ENCODE measurements at places on chromosomes 7 and 10.

GRCh38 chr10:90968328-90969081 lies 47.6 kb upstream of the ANKRD1 start:
- DNase-seq: no peak

GRCh38 chr7:3065724-3066143 lies 22.1 kb upstream of the CARD11 start:
- DNase-seq: peak; percentile 85

GRCh38 chr7:98021588-98022351 lies 31.8 kb upstream of the OCM2 start:
- peak; percentile 86 for DNase-seq

DNA sequence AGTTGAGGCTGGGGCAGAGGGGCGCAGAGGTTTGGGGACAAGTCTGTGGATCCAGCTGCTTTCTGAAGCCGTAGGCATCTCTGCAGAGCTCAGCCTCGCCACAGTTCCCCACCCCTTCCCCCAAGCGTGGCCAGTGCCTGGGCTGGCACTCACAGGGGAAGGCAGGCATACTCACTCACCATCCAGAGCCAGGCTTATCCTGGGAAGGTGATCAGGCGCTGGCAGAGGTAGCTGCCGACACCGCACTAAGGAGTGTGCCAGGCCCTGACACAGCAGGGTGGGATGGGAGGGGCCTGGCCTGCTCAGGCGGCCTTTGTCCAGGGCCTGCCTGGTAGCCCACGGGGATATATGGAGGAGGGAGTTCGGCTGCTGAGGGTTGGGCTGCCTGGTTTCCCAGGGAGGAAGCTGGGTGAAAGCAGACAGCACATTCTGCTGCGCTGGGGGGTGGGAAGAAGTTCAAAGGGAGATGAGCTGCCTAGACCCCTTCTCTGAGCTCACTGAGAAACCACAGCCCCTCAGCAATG lies 15.9 kb downstream of the VSIR start:
- no peak for DNase-seq

DNA sequence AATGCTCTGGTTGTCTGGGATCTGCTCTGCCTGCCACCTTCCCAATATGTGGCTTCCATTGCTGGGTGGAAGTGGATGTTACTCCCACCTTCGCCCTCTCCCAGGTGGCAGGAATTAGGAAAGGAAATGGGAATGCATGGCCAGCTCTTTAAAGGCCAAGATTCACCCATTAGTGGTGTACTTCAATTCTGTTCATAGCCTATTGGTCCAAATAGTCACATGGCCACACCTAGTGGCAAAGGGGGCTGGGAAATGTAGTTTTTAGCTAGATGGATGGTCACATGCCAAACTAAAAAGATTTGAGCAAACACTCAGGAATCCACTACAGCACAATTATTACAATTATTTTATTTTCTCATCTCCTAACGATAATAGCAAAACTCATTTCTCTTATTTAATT lies 135.1 kb downstream of the NPY start:
- DNase-seq: peak; percentile 80

DNA sequence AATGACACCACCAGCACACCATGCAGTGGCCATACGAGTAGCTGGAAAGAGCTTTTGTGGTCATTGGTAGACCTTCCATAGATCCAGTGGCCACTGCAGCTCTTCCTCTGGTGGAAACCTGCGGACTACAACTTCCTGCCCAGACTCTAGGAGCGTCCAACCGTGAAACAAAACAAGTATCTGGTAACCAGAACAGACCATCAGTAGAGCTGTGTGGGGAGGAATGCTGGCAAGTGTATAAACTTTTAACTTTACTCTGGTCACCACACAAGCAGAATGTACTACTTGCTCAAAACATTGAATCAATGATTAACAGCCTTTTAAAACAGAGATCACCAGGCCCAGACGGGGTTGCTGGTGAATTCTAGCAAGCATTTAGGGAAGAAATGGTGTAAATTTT lies 154.7 kb upstream of the DGKB start:
- DNase-seq: no peak

DNA sequence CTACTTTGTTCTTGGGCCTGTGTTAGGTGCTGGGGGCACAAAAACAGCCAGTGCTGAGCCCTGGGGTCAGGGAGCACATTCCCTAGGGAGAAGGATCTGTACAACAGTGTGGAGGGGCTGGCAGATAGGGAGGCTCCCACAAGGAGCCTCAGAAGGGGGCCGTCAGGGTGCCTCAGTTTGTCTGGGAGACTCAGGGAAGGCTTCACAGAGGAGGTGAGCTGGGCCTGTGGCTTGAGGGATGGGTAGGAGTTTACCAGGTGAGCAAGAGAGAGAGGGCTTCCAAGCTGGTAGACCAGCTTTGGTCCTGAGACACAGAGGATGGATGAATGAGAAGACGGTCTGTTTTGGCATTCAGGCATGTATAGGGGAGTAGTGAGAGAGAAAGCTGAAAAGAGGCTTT lies 52.1 kb downstream of the CAMK1D start:
- DNase-seq: no peak

GRCh38 chr7:24024276-24025068 lies 259.5 kb upstream of the NPY start:
- peak; percentile 16 for DNase-seq

DNA sequence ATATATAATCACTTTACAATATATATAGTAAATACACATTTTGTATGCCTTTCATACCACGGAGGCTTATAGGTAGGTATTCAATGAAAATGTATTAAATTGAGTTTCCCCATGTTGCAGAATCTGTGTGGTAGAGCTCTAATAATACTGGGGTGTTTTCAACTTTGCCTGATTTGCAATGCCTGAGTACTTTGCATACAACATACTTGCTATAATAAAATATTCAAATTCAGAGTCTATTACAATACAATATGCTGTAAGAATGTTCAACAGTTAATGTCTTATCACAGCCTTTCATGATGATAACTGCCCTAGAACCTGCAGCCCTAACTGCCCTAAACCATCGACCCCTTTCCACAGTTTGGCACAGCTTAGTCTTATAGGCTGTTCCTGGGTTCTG lies 114.6 kb downstream of the DGKI start:
- DNase-seq: no peak

DNA sequence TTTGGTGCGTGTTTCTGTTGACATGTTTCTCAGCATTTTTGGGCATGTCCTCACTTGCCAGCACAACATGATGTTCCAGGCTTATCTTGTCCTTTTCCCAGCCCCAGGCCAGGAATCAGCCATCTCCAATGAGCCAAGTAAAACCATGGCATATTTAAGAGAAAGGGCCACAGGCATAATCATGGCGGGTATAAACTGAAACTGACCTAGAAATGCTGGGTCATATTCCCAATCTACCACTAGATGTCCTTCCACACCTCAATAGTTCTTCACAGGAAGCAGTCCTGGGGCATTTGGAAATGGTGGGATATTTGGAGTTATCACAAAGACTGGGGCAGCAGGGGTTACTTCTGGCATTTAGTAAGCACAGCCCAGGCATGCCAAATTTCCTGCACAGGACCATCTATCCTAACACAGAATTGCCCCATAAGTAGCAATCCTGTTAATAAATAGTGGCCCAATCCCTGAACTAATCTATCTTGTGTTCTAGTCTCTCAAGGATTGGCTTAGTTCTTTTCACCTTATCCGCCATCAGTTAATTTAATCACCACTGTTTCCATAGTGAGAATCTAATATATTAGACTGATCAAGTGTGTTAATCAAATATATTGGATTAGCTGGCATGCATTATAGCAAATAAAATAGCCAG lies 101.6 kb downstream of the NPSR1 start:
- peak; percentile 35 for DNase-seq

GRCh38 chr7:50274361-50274760 lies 30.2 kb upstream of the IKZF1 start:
- no peak for DNase-seq

GRCh38 chr7:5423976-5424748 lies 528 bp upstream of the TNRC18 start:
- peak; percentile 58 for DNase-seq

- DNase-seq: no peak
Observed at GRCh38 chr7:25849500-25850184, 302.4 kb upstream of the NFE2L3 start.

DNA sequence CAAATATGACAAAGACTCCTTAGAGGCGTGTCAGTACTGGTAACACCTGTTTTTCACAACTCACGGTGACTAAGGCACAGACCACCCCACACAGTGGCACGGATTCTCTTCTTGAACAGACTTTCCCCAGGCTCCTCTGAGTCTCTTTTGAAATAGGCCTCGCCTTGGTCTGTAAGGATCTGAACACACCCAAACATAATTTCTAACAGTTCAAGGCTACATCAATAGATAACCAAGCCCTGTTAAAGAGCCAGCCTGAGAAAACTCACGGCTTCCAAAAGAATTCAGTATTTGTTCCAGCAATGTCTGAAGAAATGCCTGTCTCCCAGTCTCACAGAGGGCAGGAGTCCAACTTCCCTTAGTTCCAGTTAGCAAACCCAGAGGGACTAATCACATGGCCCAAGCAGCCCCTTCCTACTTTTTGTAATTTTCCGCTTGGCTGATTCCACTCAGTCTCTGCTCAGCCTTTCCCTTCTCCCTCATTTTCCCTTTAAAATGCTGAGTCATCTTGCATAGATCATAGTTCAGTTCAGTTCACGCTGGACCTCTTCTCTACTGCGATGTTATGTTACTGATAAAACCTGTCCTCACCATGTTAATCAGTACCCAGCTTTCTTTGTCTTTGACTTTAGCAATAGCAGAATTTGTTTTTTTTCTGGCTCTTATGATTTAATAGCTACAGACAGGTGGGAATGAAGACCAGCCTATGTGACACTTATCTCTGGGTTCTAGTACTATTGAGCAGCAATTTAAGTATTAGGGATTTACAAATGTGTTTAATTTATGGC lies 22.6 kb upstream of the AKR1C3 start:
- DNase-seq: no peak

DNA sequence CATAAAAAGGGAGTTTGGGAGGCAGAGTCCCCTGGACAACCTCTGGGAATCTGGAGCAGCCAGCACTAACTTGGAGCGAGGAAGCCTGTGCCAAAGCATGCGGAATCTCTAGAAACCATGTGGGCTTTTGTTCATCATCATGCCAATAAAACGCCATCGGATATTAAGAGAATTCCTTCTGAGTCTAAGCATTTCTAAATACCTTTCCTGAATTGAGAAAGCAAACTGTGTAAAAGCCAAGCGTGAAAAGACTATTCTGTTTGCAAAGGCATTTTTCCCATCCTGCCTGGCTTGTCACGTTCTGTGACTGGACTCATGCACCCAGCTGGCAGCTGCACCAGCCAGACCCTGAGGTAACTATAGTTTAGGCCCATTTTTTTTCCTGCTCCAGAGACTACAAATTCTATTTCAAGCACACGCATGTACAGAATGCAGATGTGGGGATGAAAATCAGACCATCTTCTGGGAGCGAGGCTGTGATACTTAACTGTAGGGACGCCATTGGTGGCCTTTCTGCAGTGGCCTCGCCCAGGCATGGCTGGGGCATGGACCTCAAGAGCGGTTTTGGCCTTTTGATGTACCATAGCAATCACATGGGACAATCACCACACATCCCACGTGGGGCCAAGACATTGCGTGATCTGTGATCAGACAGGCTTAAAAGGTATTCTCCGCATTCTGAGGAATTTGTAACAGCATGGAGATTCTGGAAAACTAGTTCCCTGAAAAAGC lies 218.9 kb downstream of the KIAA1217 start:
- no peak for DNase-seq

DNA sequence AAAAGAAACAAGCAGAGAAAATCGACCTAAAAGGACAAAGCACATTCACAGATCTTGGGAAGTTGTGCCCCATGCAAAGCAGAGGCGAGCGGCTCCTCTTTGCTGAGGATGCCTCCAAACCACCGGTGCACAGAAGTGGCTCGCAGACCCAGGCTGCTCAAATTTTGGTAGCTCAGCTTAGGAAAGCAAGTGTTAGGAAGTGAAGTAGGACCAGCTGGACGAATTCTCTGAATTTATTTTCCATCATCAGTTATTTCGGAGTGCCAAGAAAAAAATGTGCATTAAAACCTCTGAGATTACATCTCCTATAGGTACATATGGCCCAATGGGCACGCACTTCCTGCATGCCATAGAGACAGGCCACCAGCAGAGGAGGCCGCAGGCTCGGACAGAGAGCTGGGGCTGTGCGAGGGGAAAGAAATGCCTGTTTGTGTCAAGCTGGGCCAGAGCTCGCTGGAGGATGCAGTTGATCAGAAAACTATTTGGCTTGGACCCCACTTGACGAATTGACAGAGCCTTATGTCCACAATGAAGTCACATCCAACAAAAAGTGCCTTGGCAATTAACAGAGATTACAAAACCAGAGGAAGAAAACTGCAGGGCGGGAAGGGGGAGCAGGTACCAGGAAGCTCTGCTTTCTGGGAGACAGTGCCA lies 122.3 kb upstream of the LYZL2 start:
- peak; percentile 59 for DNase-seq

- DNase-seq: no peak
Observed at GRCh38 chr10:70197235-70197945, 27.1 kb upstream of the SAR1A start.

DNA sequence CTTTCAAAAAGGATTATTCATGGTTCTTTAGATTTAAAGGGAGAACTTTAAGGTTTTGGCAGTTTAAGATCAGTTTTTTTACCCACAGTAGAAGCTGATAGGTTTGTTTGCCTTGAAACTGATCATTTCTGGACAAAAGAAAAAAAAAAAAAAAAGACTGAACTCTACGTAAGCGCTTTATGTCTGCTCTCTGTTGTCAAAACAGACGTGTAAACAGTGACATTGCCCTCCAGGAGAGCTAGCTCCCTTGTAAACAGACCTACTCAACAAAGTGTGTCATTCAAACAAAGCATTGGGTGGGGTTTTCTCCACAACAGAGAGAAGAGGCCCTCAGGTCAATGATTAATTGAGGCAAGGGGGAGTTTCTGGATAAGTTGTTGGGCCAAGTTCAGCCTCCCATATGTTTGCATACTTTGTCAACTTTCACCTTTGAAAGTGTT lies 568.1 kb upstream of the LRRN3 start:
- DNase-seq: no peak

- no peak for DNase-seq
Observed at GRCh38 chr7:132328047-132328620, 248.1 kb downstream of the PLXNA4 start.

DNA sequence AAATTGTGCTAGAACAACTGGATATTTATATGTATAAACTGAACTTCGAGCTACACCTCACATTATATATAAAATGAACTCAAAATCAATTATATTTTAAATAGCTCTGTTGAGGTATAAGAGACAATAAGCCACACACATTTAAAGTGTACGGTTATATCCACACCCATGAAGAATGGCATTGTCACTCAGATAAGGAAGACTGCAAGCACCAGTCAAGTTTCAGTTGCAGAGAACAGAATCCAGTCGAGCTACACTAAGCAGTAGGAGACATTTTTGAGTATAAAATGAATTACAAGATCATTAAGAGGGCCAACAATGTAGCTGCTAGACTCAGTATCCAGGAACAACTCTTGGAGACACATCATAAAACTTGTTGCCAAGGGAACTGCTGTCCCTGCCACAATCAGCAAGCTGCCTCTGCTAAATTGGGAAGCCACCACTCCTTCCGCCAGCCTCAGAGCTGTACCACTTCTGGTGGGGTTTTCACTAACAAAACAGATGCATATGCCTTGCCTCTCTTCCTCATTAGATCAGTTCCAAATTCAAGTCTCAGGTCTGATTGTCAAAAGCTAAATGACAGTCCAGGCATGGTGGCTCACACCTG lies 19.6 kb upstream of the GPNMB start:
- no peak for DNase-seq

Data from NAMALWA (cell line).